ENCODE measurements at places on chromosomes 6 and 20. TPM values are rescaled to one million over a fixed set of nuclear protein-coding genes. Genes with fewer than 3 reads are reported as not detected.

CLVS2 gene
- 55.4 TPM for total RNA-seq

PAX1 gene
- not detected for total RNA-seq

KHDC1L gene
- total RNA-seq, result 0.98 TPM

SSTR4 gene
- 0.66 TPM for total RNA-seq

GDAP1L1 gene
- total RNA-seq, result 41.7 TPM

BMP7 gene
- 35.0 TPM for total RNA-seq

Data from dorsolateral prefrontal cortex (tissue), 122 donors.